ENCODE measurements at places on chromosomes 11 and 22.

- DNase-seq: peak; percentile 79
Measured at GRCh38 chr22:18057568-18058209, 20.1 kb upstream of the PEX26 start.

- DNase-seq: no peak
Measured at GRCh38 chr11:30326114-30326778, 3.3 kb downstream of the ARL14EP start.

- no peak for DNase-seq
Measured at GRCh38 chr11:62352355-62353336, 15.4 kb downstream of the ASRGL1 start.

DNA sequence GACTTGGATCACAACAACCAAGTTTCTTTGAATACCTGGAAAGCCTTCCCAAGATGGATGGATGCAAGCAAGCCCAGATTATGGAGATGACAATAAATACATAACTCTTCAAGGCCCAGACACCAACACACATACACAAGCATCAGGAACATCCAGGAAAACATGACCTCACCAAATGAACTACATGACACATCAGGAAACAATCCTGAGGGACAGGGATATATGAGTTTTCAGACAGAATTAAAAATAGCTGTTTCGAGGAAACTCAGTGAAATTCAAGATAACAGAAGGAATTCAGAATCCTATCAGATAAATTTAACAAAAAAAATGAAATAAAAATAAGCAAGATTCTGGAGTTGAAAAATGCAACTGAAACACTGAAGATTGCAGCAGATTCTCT lies 659.4 kb downstream of the METTL15 start:
- no peak for DNase-seq

GRCh38 chr11:122731500-122731913 lies 76.0 kb downstream of the UBASH3B start:
- DNase-seq: no peak

DNA sequence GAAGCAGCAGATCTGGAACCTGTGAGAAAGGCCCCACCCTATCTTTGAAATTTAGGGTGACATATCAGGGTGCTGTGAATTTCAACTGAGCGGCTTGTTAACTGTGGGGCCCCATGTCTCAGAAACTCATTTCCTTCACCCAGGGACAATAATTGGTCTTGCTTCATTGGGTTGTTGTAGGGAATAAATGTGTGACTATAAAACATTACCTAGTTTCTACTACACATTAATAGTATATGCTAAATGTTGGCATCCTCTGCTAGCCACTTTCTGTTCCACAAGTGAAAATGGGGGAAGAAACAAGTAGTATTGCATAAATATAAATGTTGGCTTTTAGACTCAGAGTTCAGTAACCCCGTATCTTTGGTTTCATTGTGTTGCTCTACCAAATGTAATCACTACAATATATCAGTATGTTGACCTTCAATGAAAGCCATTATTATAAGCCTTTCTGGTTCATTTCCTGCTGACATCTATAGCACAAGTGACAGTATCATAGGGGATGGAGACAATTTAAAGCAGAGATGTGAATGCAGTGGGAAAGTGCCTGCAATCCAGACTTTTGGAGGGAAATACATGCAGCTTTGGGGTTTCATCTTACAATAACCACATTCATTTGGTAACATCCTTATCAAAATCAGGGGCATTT lies 905.5 kb upstream of the RAG2 start:
- no peak for DNase-seq

GRCh38 chr11:126371595-126371994 lies 16.1 kb downstream of the ST3GAL4 start:
- DNase-seq: no peak

- DNase-seq: no peak
Measured at GRCh38 chr11:776561-777287, 563 bp downstream of the GATD1 start.

GRCh38 chr11:131446590-131447275 lies 76.3 kb downstream of the NTM start:
- DNase-seq: no peak

DNA sequence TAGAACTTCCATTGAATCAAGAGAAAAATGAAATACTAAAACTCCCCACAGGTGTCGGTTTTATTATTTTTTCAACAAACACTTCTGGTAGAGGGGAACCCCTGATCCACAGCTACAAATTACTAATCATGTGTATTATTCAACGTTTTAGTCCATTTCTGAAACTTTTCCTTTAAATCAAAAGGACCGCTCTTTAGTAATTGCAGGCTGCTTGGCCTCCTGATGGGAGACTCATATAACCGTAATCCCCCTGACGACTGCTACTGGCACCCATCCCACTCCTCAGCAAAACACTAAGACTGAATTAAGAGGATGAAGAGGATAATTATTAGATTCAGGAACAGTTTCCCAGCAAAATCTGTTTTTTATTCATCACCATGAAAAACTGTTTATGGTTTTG lies 46.4 kb downstream of the PAX6 start:
- DNase-seq: no peak

GRCh38 chr11:76669901-76670484 lies 554 bp downstream of the LRRC32 start:
- no peak for DNase-seq

- peak; percentile 41 for DNase-seq
Measured at GRCh38 chr11:69721745-69722144, 17.9 kb upstream of the FGF19 start.

- no peak for DNase-seq
Measured at GRCh38 chr11:35218956-35219355, 80.0 kb downstream of the CD44 start.

- DNase-seq: peak; percentile 17
Measured at GRCh38 chr11:16737818-16738192, 642 bp upstream of the C11orf58 start.

GRCh38 chr11:11020747-11021149 lies 162.9 kb upstream of the ZBED5 start:
- DNase-seq: no peak

- DNase-seq: no peak
Measured at GRCh38 chr11:18696638-18697225, 1.8 kb upstream of the TMEM86A start.

- DNase-seq: no peak
Measured at GRCh38 chr22:30596199-30596598, 4.5 kb upstream of the PES1 start.

- no peak for DNase-seq
Measured at GRCh38 chr11:34495239-34495723, 18.3 kb downstream of the ELF5 start.

DNA sequence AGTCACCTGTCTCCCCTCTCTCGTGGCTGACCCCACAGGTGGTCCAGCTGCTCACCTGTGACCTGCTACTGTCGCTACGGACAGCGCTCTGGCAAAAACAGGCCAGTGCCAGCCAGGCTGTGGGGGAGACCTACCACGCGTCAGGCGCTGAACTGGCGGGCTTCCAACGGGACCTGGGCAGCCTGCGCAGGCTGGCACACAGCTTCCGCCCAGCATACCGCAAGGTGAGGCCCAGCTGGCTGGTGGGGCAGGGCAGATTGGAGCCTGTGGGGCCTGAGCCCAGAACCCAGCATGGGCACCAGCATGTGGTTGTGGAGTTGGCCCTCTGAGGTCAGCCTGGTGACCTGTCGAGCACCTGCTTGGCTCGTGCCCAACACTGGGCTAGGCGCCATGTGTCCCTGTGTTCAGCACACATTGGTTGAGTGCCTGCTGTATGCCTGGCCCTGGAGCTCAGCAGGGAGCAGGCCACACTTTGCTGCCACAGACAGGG lies 11.9 kb downstream of the SHISA8 start:
- peak; percentile 86 for DNase-seq

- DNase-seq: no peak
Measured at GRCh38 chr11:95799546-95799945, 9.2 kb downstream of the CEP57 start.

DNA sequence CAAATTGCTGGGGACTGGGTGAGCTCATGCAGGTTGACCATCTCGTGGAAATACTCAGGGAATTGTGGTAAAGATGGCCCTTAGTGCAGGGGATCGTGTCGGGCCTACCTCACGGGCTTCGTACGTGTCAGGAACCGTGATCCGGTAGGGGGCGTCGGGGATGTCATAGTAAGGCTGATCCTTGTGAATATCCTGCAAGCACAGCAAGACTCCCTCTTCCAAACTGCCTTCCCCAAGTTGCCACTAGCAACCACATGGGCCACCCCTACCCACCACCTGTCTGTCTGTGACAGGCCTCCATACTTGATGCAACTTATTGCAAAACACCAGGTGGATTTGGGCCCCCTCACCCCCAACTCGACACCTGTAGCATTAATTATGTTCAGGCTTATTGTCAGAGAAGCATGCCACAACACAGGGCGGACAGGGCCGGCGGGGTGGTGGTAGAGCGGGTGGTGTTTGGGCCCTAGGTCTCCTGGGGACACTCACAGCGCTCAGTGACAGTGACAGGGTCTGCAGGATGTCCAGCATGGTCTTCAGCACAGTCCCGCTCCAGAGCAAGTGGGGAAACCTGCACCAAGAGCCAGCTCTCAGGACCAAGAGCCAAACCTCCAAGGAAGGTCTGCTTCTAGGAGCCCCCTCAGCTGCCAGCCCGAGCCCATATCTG lies 22.6 kb upstream of the SERPIND1 start:
- no peak for DNase-seq

GRCh38 chr22:43276321-43276720 lies 66.9 kb downstream of the SCUBE1 start:
- no peak for DNase-seq

DNA sequence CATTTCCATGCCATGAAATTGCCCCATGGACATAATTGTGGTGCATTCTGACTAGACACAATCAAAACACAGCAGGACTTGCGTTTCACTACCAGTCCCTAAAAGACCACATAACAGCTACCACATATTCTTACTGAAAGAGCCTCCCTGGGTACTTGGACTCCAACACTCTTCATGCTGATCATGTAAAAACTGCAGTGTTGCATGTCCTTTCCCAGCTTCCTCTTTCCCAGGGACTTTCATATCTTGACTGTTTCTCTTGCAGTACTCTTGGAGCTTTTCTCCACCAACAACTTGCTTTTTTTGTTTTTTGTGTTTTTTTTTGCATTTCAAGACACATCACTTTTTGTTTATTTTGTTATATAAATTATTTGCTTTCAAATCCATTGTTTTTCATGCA lies 22.9 kb downstream of the MS4A6E start:
- no peak for DNase-seq

GRCh38 chr11:75583718-75584658 lies 21.9 kb downstream of the SERPINH1 start:
- DNase-seq: peak; percentile 70

GRCh38 chr22:49149721-49150608 lies 677.7 kb downstream of the BRD1 start:
- DNase-seq: no peak

DNA sequence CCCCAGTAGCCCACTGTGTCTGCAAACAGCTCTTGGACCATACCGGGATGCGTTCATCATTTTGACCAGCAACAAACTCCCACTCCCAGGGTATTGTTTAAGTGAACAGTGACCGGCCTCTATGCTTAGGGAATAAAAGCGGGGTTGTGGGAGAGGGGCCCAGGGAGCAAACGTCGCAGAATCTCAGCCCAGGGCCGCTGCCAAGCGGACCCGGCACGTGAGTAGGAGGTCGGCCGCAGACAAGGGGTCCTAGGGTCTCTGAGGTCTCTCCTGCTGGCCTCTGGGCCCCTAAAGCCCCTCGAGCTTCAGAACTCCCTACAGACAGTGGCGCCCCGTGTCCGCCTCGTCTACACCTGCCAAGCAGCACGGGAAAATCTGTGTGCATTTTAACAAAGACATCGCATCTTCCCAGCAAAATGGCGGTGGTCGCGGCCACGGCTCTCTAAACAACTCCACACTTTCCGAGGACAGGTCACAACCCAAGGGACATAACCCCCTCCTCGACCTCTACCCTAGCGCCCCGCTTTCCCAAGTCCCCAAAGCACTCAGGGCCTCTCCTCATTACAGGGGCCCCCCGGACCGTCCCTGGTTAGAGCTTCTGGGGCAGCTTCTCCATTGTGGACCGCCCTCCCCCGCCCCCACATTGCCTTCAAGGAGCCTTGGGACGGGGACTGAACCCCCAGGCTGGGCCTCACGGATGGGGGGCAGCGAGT lies 3.9 kb upstream of the GCAT start:
- no peak for DNase-seq

GRCh38 chr11:12813371-12814225 lies 139.4 kb downstream of the TEAD1 start:
- no peak for DNase-seq

DNA sequence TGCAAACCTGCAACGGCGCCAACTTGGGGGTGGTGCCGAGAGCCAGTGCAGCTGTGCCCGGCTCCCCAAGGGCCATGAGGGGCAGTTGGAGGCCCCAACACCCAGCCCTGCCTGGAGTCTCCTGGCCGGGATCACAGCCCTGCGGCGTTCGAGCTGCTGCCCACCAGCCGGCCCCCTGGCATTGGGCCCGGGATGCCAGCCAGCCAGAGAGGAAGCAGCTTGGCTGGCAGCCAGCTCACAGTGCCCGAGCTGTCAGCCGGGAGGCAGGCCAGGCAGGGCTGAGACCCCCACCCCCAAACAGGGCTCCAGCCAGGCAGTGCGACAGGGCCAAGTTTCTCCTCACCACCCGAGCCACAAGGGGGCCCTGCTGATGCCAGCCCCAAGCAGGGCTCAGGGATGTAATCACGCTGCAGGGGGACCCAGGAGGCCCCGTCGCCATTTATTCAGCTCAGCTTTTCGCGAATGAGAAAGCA lies 26.0 kb upstream of the TCF20 start:
- DNase-seq: peak; percentile 68

DNA sequence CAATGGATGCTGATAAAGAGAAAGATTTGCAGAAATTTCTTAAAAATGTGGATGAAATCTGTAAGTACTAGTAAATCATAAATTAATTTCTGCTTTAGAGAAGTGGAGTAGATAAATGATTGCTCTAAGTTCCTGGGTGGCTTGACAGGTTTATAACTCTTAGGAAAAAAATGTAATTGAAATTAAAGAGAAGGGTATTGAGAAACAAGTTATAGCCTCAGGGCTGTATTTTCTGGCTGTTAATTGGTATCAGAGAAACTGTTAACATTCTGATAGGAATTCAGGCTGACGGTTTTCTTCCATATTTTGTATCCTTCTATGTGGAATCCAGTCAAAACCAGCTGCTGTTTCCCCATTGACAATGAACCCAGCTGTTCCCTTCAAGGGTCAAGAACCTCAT lies 1.9 kb downstream of the TTC12 start:
- no peak for DNase-seq

- no peak for DNase-seq
Measured at GRCh38 chr11:105054723-105055493, 9.8 kb upstream of the CARD16 start.

Data from cerebellum (tissue), 4 donors.